ENCODE measurements at places on chromosomes 16 and 17.

DNA sequence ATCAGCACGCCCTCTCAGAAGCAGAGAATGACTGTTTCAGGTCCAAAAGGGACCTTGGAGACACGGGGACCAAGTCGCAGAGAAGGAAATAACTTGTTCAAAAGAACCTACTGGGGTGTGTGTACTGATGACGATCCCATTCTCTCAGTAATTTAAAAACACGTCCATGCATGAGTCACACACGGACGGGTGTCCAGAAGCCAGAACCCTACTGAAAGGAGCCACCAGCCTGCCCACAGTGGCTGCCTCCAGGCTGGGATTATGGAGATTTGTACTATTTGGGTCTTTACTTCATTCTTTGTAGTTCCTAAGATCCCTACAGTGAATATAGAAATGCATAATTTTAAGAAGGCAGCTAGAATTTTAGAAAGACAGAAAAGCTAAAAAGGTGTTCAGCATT, 27.8 kb downstream of the TMEM204 start:
- no peaks in the 10 kb centered on the region for H3K36me3 ChIP-seq
- peaks cover 5% of the 10 kb centered on the region for H3K4me1 ChIP-seq
- no peak overlapping the region for H3K27ac ChIP-seq
- H3K27me3 ChIP-seq = no peaks in the 10 kb centered on the region
- H3K4me3 ChIP-seq = no peak overlapping the region

- peaks cover 51% of the 10 kb centered on the region for H3K4me1 ChIP-seq
- peaks cover 31% of the 10 kb centered on the region for H3K36me3 ChIP-seq
- no peaks in the 10 kb centered on the region for H3K27me3 ChIP-seq
- H3K27ac ChIP-seq = peak overlapping the region; percentile 95
Measured at GRCh38 chr16:85798283-85798776, 1.0 kb downstream of the EMC8 start.

GRCh38 chr17:57752031-57752905, 7.2 kb upstream of the CCDC182 start:
- no peak overlapping the region for H3K4me3 ChIP-seq
- H3K27me3 ChIP-seq = peaks cover 8% of the 10 kb centered on the region
- H3K4me1 ChIP-seq = peaks cover 4% of the 10 kb centered on the region
- no peak overlapping the region for H3K27ac ChIP-seq
- H3K36me3 ChIP-seq = no peaks in the 10 kb centered on the region

DNA sequence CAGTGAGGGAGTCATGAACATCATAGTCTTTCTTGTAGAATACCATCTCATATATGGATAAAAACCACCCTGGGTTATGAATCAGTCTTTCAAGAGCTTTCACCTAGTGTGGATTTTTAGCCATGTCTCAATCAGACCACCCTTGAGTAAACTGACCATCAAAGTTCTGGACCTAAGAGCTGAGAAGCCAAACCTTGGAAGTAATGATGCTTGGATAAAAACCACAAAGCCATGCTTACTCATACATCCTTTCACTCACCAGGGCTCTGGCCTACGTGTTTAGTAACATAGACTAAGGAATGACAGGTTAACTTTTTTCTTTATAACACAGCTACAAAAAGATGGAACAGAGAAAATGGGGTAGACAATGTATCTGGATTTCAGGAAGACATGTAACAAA, 167.2 kb downstream of the STX8 start:
- H3K4me3 ChIP-seq = no peak overlapping the region
- no peaks in the 10 kb centered on the region for H3K36me3 ChIP-seq
- H3K27ac ChIP-seq = no peak overlapping the region

- peaks cover 3% of the 10 kb centered on the region for H3K36me3 ChIP-seq
- no peak for DNase-seq
- peaks cover 10% of the 10 kb centered on the region for H3K4me1 ChIP-seq
- no peak overlapping the region for H3K27ac ChIP-seq
- H3K4me3 ChIP-seq = no peak overlapping the region
Measured at GRCh38 chr17:62819511-62820221, 11.6 kb upstream of the MARCHF10 start.

DNA sequence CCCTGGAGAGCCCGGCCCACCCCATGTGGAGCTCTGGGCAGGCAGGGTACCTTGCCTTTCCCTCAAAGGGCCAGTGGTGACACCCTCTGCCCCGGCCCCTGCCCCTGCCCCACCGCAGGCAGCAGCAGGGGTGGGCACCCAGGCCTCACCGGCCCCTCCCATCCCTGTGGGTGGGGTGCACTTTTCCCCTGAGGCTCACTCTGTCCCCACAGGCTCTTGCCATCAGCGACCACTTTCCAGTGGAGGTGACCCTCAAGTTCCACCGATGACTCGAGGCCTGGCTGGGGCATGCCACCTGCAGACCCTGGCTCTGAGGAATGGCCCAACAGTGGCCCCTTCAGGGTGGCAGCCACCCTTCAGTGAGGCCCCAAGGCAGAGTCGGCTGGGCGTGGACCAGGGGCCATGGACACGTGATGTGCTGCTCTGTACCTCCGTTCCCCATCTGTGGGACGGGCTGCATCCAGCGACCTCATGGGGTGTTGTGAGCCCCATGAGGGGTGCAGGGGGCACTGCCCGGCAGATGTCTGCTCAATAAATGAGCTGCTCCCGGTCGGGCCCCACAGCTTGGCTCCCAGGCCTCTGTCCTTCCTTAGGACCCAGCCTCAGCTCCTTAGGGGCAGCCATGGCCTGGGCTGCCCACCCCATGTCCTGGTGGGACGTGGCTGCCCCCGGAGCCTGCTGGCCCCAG, 2.0 kb downstream of the DNASE1L2 start:
- no peak overlapping the region for H3K27ac ChIP-seq
- no peak overlapping the region for H3K4me3 ChIP-seq
- DNase-seq = no peak
- peaks cover 17% of the 10 kb centered on the region for H3K27me3 ChIP-seq
- H3K36me3 ChIP-seq = no peaks in the 10 kb centered on the region

DNA sequence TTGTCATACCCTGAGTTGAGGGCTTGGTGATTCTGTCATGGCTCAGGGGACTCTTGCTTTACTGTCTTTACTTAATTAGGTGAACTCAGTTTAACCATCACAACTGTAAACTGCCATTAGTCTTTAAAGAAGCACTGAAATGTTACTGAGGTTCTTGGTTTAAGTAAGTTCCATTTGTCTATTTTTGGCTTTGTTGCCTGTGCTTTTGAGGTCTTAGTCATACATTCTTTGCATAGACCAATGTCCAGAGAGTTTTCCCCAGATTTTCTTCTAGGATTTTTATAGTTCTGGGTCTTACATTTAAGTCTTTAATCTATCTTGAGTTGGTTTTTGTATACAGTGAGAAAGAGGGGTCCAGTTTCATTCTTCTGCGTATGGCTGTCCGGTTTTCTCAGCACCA, 137.5 kb downstream of the SOCS1 start:
- H3K27me3 ChIP-seq = no peaks in the 10 kb centered on the region
- peaks cover 9% of the 10 kb centered on the region for H3K36me3 ChIP-seq
- no peak overlapping the region for H3K4me3 ChIP-seq
- H3K27ac ChIP-seq = peak overlapping the region; percentile 30

GRCh38 chr17:42530952-42531454, 5.0 kb upstream of the NAGLU start:
- H3K4me3 ChIP-seq = peak overlapping the region; percentile 88
- no peaks in the 10 kb centered on the region for H3K27me3 ChIP-seq
- no peak for DNase-seq
- H3K27ac ChIP-seq = peak overlapping the region; percentile 58

- no peak for DNase-seq
- no peak overlapping the region for H3K4me3 ChIP-seq
- H3K36me3 ChIP-seq = peaks cover 32% of the 10 kb centered on the region
Measured at GRCh38 chr17:73384926-73385325, 73.1 kb upstream of the CDC42EP4 start.

DNA sequence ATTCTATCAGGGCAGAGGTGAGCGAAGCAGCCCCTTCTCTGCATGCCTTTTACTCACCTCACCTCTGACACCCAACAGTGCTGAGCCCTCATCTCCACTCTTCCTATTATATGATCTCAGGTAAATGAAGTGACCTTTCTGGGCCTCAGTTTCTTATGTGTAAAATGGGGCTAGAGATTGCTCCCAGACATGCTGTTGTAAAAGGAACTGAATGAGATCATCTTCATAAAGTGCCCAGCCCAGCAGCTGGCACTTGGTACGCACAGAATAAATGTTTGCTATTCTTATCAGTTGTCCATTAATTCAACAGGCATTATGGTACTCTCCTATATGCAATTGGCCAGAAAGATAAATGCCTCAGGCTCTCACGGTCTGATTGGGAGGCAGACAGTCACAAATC, 4.5 kb upstream of the GALK1 start:
- H3K27ac ChIP-seq = no peak overlapping the region
- no peaks in the 10 kb centered on the region for H3K36me3 ChIP-seq
- H3K4me1 ChIP-seq = peaks cover 8% of the 10 kb centered on the region
- DNase-seq = no peak
- no peaks in the 10 kb centered on the region for H3K27me3 ChIP-seq

DNA sequence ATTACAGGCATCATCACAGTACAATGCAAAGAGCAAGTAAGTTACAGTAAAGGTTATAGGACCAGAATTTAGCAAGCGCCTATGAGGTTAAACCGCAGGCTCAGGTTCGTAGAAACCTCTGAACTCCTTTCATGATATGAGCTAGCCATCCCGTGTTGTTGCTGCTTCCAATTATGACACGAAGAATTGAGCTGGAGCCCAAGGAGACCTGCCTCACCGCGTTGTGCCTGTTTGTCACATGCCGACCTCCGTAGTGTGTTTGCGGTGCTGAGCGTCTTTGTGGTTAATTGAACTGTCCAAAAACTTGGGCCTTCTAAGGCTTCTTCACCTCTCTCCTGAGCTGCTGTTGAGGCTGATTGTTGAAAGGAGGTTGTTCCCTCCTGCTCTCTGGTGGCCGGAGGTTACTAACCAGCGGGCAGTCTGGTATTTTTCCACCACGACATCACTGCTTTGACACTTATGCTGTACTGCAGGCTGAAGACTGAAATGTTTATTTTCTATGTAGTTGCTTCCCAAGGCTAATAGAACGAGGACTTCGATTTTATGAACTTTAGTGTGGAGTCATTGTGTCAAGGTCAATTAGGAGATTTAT, 67.5 kb downstream of the SEC14L1 start:
- no peak overlapping the region for H3K4me3 ChIP-seq
- no peak for DNase-seq
- H3K36me3 ChIP-seq = peaks cover 56% of the 10 kb centered on the region
- H3K27me3 ChIP-seq = no peaks in the 10 kb centered on the region

GRCh38 chr16:90077757-90078578, 837 bp upstream of the PRDM7 start:
- peak; percentile 59 for DNase-seq
- peaks cover 27% of the 10 kb centered on the region for H3K4me1 ChIP-seq
- H3K36me3 ChIP-seq = no peaks in the 10 kb centered on the region
- peak overlapping the region; percentile 93 for H3K27ac ChIP-seq

DNA sequence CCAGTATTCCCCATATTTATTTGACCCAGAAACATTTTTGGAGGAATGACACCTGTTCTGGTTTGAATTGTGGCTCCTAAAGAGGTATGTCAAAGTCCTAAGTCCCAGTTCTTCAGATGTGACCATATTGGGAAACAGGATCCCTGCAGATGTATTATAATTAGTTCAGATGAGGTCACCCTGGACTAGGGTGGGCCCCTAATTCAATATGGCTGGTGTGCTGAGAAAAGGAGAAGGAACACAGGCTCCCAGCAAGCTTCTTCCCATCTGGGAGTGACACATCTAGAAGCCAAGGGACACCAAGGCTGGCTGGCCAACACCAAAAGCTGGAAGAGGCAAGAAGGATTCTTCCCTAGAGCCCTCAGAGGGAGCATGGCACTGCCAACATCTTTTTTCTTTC, 3.8 kb upstream of the GCSH start:
- DNase-seq = no peak
- no peak overlapping the region for H3K27ac ChIP-seq
- H3K27me3 ChIP-seq = peaks cover 16% of the 10 kb centered on the region
